ENCODE measurements at places on chromosomes 1 and 21.

- DNase-seq = no peak
Measured at GRCh38 chr1:92424381-92424780, 62.3 kb downstream of the GFI1 start.

- no peak for DNase-seq
Measured at GRCh38 chr1:168480997-168481396, 62.8 kb downstream of the XCL2 start.

DNA sequence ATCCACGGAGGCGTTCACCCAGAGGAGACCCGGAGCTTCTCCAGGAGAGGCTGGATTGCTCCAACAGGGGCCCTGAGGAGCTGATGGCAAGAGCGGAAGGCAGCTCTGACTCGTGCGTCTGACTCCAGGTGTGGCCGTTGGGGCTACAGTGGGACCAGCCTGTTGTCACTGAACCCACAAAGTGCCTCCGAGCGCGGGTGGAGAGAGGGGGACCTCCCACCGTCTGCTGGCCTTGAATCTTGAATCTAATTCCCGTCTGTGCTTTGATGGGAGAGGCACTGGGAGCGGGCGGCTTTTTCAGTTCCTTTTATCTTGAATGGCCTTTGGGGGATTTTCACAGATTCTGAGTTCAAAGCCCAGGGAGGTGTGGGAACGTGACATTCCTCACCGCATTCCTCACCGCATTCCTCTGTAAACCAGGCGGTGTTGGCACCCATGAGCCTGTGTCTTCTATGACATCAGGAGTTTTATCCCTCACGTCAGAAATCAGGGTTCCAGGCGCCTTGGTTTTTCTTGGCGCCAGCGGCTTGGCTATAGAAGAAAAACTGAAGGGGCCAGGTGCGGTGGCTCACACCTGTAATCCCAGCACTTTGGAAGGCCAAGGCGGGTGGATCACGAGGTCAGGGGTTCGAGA, 39.2 kb upstream of the COL18A1 start:
- DNase-seq = peak; percentile 93

- no peak for DNase-seq
Measured at GRCh38 chr1:3399732-3400131, 54.7 kb upstream of the ARHGEF16 start.

- no peak for DNase-seq
Measured at GRCh38 chr1:179586107-179586823, 5.4 kb upstream of the TDRD5 start.

GRCh38 chr1:42152119-42152518, 1.1 kb upstream of the GUCA2B start:
- no peak for DNase-seq

DNA sequence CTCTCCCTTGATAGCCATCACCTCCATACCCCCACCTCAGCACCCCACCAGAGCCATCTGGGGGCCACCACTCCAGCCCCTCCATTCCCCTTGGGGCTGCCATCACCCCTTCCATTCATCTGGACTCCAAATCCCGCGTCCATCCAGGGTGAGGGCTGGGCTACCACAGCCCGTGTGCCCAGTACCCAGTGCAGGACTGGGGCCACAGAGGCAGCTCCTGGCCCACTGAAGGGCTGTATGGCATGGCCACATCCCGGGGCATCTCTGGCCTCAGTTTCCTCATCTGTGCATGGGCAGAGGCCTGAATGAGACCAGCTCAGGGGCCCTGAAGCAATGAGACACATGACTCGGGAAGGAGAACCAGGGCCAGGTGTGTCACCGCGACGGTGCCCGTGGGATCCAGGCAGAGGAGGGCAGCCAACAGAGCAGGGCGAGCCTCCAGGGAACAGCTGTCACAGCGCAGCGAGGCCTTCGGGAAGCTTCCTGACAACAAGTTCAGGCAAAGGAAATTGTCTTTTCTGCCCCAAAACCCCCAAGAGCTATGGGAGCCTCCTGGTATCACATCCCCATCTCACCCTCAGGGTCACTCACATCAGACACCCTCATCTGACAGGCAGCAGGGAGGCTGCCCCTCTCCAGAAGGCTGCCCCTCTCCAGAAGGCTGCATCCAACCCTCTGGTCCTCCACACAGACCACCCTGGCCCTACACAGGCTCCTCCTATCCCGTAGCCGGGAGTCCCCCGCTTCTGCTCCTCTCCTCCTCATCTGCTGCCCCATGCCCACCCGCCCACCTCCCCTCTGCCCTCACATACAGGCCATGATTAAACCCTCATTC, 76.3 kb downstream of the MEGF6 start:
- no peak for DNase-seq

GRCh38 chr1:154856049-154856448, 14.0 kb downstream of the KCNN3 start:
- DNase-seq = no peak

- DNase-seq = no peak
Measured at GRCh38 chr1:42313970-42314369, 21.1 kb downstream of the FOXJ3 start.

GRCh38 chr1:85225624-85226380, 25.0 kb upstream of the SYDE2 start:
- DNase-seq = no peak

GRCh38 chr21:42262831-42263231, 43.9 kb downstream of the ABCG1 start:
- peak; percentile 8 for DNase-seq

- no peak for DNase-seq
Measured at GRCh38 chr1:157269656-157270375, 131.6 kb upstream of the ETV3 start.

DNA sequence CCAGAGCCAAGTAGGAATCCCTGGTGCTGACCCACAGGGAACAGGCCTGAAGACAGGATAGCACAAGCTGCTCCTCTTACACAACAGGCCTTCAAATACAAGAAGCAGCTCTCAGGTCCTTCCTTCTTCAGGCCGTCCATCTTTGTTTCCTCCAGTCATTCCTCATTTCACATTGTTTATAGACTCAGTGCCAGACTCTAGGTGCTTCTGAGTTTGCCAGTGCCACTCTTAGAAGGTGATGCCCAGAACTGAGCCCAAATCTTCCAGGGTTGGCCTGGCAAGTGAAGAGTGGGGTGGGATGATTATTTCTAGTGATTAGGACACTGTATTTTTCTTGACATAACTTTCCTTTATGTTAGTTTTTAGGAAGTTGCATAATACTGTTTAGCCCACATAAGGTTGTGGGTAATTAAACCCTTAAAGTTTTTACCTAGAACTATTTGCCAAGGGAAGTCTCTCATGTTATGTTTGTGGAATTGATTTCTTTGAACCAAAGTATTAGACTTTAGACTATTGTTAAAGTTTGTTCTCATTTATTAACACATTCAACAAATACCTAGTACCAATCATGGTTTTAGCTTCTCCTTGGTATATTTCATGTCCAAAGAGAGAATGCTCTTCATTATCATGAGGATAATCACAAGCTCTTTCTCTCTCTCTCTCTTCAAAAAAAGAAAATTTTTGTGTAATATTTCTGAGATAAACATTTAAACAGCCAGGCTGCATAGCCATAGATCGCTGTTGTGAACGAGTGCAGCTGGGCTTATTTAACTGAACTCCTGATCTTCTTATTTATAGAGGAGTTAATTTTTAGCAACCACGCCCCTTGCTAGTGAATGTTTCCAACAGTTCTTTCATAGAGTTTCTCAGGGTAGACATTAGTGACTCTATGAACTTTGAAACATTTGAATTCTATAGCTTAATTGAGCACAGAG, 47.7 kb downstream of the PGM1 start:
- DNase-seq = no peak

DNA sequence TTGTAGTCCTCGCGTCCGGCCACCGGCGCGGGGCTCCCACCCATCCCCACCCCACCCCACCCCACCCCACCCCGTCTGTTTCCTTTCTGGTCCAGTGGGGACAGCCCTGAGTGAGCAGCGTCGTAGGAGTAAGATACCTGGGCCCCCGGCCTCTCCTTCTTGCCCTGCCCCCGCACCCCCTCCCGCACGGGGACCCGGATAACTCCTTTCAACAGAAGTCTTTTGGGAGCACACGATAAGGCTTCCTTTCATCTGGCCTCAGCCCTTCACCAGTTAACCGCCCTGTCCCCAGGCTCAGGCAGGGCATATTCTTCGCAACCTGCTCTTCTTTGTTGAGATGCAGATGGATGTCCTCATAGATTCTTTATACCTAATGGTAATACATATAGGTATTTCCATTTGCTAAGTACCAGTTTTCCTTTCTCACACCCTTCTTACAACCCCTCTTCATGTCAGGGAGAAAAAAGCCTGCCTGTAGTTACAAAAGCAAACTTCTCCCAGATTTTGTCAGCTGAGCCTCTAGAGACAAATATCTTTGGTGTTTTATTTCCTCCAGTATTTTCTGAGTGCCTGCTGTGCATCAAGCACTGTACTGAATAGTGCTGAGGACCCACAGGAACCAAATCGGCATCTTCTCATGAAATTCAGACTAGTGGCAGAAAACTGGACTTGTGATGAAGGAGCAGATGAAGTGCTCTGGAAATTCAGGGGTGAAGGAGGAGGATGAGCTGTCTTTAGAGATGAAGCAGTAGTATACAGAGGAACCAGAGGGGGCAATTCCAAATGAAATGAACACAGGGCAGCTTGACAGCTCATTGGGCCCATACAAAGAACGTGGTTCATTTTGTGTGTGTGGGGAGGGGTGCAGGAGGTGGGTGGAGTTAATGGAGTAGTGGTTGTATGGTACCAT, 33.6 kb downstream of the SLC2A1 start:
- DNase-seq = no peak

DNA sequence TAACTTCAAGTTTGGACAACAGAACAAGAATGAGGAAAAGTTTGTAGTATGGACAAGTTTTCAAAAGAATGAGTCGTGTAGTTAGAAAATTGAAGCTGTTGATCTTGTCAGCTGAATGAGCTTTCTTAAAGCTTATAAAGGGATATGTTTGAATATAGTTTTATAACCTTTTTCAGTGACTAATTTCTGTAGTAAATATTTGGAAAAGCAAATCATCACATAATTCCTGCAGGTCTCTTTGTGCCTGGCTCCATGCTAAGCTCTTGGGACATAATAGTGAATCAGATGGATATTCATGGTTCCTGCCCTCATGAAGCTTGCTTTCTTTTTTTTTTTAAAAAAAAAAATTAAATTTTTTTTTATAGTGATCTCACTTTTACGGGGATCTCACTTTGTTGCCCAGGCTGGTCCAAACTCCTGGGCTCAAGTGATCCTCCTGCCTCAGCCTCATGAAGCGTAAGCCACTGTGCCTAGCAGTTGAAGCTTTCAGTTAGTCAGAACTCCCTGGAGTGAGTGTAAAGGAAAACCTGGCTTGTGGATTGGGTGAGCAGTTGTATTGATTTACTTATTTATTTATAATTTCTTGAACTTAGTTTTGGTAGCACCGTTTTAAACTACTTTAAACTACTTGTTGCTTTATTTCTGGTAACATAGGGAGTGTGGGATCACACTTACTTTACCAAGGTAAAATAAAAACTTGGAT, 15.5 kb downstream of the DYRK1A start:
- no peak for DNase-seq

- no peak for DNase-seq
Measured at GRCh38 chr1:179728271-179728670, 14.8 kb upstream of the FAM163A start.

- DNase-seq = no peak
Measured at GRCh38 chr1:90143591-90143990, 148.7 kb downstream of the ZNF326 start.

GRCh38 chr1:88595355-88596002, 88.6 kb upstream of the PKN2 start:
- no peak for DNase-seq

DNA sequence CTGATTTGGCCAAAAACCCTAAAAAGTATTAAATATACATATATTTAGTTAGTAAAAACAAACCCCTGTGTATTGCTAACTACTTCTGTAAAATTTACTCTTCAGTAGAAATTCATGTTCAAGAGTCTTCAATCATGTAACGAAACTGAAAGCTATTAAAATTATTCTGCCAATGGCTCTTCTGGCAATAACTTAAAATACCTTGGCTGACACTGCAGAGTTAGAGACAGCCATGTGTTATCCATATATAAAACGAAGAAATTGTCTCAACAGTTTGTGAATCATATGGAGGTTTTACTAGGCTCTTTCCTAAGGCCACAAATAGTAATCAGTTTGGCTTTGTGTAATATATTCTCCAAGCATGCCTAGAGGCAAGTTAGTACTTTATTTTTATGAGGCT, 357.2 kb downstream of the COL11A1 start:
- no peak for DNase-seq

DNA sequence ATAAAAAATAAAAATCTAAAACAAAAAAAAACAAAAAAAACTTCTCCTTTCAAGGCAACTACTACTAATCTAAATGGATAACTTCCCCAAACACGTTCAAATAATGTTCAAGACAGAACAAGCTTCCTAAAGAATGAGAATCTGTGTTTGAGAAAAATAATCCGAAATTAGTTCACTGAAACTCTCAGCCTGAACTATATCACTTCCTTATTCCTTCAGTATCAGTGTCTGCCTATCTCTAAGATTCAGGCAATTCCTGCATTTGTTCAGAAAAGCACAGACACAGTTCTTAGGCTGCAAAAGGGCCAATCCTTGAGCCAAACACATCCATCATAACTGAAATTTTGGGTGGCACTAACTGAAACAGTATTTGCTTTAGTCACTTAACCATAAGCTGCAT, 22.4 kb downstream of the DSTYK start:
- DNase-seq = no peak

DNA sequence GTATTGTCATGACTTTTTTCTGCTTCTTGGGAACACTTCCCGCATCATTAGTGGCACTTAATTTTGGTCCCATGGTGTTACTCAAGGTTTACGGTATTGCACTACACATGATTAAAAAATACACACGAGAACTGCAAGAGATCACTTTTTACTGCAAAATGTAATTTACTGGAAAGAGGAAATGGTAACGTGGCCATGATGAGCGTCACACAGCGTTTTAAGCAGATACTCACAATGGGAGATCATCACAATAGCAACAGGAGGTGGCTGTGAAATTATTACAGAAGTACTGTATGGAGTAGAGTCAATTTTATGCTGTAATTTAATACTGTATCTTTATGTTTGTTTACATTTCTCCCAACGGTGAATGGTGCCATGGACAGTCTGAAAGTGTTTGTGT, 1510.3 kb downstream of the AMY1C start:
- DNase-seq = no peak

GRCh38 chr21:38842079-38842478, 36.4 kb downstream of the ETS2 start:
- no peak for DNase-seq

DNA sequence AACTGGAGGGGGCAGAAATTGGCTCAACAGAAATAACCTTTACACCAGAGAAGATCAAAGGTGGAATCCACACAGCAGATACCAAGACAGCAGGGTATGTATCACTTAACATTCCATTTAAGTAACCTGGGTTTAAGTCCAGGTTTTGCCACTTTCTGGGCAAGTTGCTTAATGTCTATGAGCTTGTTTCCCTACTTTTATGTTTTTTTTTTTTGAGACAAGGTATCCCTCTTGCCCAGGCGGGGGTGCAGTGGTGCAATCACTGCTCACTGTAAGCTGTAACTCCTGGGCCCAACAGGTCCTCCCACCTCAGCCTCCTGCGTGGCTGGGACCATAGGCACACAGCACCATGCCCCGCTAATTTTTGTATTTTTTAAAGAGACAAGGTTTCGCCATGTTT, 2.2 kb downstream of the RTCA start:
- no peak for DNase-seq

GRCh38 chr1:77388661-77389060, 106.8 kb downstream of the AK5 start:
- no peak for DNase-seq

- DNase-seq = no peak
Measured at GRCh38 chr1:212007178-212007577, 28.2 kb downstream of the INTS7 start.

- DNase-seq = no peak
Measured at GRCh38 chr1:30672661-30673060, 50.7 kb downstream of the MATN1 start.

GRCh38 chr1:11806307-11806936, 431 bp downstream of the CLCN6 start:
- no peak for DNase-seq

Data from retinal pigment epithelial cell (primary cell).